C1 segment of cervical spinal cord (tissue), 14 donors: ENCODE measurements at places on chromosomes 4 and X.
A peak's percentile ranks its signal among the peaks of the same experiment; 100 is the strongest.

DNA sequence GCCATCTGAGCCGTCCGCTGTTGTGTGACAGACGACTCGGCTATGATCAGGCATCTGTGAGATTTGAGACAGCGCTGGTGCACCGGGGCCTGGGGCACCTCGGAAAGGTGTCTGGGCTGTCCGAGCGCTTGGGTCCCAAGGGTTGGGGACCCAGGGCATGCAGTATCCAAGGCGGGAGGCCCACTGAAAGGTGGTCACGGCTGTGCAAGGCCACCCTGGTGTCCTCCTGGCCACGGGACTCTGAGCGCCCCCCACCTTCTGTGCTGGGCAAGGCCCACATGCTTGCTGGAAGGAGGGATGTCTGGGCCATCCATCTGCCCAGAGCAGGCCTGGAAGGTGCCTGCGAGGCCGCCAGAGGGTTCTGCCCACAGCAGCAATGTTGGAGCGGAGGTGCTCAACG, 19.9 kb downstream of the TACC3 start:
- no peak for DNase-seq

GRCh38 chr4:48756689-48757220, 23.3 kb downstream of the FRYL start:
- DNase-seq = no peak

DNA sequence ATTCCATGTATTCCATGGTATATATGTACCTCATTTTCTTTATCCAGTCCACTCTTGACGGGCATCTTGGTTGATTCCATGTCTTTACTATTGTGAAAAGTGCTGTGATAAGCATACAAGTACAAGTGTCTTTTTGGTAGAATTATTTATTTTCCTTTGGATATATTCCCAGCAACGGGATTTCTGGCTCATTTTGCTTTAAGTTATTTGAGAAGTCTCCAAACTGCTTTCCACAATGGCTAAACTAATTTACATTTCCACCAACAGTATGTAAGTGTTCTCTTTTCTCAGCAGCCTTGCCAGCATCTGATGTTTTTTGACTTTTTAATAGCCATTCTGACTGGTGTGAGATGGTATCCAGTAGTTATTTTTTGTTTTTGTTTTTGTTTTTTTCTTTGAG, 17.6 kb upstream of the FAT4 start:
- no peak for DNase-seq

GRCh38 chr4:57679969-57680368, 569.8 kb upstream of the IGFBP7 start:
- DNase-seq = no peak

DNA sequence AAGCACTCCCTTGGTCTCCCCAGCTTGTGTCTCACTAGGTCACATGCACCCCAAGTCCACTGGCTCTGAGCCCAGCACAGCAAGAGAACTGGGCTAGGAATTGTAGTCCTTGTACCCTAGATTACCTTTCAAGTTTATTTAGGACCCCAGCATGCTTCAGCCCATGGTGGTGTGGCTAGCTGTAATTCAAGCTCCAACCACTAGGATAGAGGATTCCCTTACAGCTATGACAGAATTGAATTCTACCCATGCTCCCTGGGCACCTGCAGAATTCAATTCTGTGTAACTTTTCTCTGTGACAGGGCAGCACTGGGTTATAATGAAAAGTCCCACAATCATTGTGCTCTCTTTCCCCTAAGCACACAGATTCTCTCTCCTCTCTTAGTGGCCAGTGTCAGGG, 253.8 kb upstream of the DMD start:
- DNase-seq = no peak

GRCh38 chr4:125482822-125483221, 168.1 kb downstream of the FAT4 start:
- no peak for DNase-seq

DNA sequence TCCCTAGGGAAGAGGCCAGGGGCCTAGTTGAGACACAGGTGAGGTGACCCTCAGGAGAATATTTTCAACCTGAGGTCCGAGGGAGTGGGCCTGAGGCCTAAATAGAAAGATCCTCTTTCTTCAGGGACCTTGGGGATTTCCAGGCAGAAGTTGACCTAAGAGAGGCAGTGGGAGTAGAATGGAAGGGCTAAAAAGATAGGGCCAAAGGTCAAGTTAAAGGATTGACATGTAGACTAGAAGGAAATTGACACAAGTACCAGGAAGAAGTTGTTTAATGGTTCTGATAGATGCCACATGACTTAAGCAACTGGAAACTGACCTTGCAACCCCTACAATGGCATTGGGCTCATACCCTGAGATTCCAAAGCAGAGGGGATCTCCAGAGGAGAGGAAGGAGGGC, 76.9 kb downstream of the SHROOM3 start:
- DNase-seq = no peak

- DNase-seq = no peak
Observed at GRCh38 chr4:663438-664428, 10.3 kb downstream of the ATP5ME start.

GRCh38 chr4:27366104-27366823, 505.6 kb downstream of the STIM2 start:
- no peak for DNase-seq

GRCh38 chr4:24588216-24588954, 4.0 kb upstream of the DHX15 start:
- DNase-seq = no peak

- DNase-seq = no peak
Observed at GRCh38 chr4:106530024-106530361, 161.4 kb upstream of the GIMD1 start.

DNA sequence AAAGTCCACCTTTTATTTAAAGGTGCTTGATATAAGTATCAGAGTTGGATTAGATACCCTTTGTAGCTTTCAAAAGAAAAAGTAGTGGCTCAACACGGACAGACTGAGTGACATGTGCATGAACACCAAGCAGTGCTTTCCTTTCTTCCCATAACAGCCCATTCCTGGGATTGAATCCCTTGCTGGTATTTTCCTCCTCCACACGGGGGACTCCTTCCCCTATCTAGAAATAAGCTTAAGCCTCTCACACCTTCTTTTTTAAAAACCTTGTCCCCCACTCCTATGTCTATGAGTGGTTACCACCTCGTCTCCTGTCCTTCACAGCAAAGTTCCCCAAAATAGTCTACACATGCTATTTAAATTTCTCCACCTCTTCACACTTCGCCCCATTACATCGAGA, 5.1 kb downstream of the AP1S2 start:
- peak; percentile 8 for DNase-seq

DNA sequence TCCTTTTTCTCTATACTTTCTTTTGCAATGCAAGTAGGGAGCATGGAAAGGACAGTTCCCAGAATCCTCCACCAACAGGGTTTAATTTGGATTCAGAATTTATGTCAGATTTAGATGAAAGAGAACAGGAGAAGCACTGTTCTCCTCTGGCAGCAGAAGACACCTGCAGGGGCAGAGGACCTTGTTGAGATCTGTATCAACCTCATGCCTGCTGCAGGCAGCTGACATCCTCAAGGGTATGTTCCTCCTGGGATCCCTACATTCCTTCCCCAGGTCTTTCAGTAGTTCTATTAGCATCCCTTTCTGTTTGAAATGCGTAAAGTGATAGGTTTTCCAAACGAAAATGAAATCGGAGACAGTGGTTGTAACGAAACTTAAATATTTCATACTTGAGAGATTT, 10.6 kb upstream of the GUCY1A1 start:
- DNase-seq = no peak

DNA sequence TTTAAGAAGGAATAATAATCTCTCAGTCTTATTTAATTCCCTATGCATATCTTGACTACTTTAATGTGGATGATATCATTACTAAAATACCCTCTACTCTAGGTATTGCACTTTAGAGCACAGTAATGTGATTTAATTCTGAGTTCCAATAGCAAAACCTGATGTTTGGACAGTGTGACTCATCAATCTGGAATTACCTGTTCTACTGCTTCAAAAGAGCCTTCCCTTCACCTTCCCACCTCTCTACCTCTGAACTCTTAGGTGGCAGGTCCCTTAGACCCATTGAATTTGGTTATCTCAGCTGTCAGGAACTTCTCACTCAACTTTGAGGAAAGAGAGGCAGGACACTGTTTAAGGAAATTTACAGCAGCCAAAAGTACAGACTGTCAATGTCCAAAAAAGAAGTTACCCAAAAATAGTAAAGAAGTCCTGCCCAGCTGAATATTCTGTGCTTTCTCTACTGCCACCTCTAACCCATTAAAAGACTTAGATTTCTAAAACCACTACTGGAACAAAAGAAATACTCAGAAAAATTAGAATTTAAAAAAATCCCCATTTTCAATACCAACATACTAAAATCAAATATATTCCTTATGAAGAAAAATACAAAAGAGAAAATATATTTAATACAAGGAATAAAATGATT, 123.1 kb upstream of the GPM6A start:
- DNase-seq = no peak

- peak; percentile 29 for DNase-seq
Observed at GRCh38 chr4:17168571-17168970, 270.1 kb upstream of the LDB2 start.

DNA sequence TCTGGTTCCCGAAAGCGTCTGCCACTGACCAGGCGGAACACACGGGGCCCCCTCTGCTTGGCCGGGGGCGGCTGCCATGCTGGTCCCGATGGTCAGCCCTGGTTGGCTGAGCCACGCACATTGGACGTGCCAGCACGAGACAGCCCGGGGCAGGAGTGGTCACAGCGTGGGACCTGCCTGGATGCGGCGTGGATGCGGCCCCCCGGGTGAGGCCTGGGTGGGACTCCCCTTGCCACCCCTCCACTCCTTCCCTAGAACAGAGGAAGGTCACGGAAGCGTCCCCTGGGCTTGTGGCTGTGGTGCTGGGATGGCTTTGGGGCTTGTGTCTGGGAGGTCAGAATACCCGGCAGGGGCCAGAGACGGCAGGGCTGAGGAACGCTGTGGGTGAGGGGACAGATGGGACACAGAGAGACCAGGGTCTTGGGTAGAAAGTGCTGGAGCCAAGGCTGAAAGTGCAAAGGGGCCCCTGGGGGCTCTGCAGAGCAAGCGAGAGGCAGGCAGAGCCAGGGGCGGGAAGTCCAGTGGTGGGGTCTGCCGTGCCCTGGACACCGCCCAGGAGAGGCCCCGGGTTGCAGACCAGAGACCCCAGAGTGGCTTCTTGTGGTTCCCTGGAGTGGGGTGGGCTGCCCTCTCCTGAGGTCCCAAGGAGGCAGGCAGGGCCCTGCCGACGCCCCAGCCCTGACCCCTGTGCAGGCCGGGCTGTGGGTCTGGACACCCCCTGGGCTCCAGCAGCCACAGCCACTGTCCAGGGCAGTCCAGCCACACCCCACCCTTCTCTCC, 8.6 kb upstream of the CPLX1 start:
- DNase-seq = no peak
